Activated CD4-positive, alpha-beta T cell treated with anti-CD3 and anti-CD28 coated beads, Interleukin-2, amount 10 ng/mL, durations not matched to agents 24 days and 14 days (primary cell): ENCODE measurements at places on chromosomes 12 and 14.

GRCh38 chr14:29716150-29716549, 211.5 kb downstream of the PRKD1 start:
- no peak for DNase-seq

DNA sequence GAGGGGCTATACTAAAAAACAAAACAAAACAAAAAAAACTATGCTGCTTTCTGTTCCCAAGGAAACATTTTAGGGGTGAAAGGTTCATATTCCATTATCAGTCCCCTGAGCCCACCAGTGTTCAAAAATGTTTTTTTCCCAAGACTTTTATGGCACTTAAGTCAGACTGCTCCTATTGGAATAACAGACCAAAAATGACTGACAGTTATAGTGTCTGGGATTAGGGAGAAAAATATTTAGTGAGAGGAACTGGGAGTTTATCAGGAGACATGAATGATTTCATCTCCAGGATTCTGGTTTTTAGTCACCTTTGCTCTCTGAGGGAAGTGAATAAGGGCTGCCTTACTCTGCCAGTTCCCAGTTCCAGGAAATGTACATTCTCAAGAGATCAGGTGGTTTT, 68.0 kb downstream of the PDE3A start:
- no peak for DNase-seq

GRCh38 chr14:90979515-90979914, 80.9 kb downstream of the RPS6KA5 start:
- no peak for DNase-seq

DNA sequence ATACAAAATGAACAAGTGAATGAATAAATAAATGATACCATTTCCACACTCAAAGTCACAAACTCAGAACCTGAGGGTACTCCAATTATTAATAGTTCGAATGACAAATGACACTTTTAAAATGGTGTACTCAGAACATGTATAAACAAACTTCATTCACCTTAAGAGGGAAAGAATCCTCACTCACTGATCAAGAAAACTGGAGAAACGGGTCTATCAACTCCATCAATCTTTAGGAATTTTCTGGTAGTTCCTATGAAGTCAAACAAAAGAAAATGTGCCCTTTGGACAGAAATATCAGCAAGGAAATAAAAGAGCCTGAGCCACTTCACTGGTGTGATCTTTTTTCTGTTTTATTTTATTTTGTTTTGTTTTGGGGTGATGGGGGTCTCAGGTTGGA, 5.2 kb upstream of the NRDE2 start:
- no peak for DNase-seq

DNA sequence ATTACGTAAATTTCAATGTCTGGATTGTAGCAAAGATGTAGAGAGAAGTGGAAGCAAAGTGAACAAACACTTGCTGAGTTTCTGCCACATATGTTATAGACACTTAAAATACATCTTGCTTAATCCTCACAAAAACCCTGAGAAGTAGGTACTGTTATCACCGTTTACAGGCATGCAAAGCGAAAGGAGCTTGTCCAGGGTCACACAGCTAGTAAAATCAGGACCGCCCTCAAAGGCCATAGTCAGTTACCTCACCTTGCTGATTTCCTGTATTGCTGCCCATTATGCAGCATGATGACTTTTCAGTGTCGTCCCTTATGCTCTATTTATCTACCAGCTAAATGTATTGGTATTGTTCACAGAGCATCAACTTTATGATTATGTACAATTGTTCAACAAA, 39.8 kb downstream of the TRHDE start:
- no peak for DNase-seq

- DNase-seq: no peak
These were observed 75.1 kb downstream of the ETNK1 start for GRCh38 chr12:22700106-22700505.

DNA sequence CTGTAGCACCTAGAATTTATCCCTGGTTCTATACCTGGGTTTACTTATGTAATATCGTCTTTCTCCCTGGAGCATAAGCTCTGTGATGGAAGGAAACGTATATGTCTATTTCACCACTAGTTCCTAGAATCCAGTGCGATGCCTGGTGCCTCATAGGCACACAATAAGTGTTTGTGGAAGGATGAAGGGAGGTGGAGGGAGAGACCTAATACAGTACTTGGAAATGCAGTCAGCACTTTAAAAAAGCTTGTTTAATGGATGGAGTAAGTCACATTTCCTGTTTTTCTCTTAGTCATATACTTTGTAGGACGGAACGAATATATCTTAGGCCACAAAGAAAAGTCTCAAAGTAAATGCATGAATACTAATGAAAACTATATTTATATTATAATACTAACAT, 186.5 kb upstream of the HMGA2 start:
- no peak for DNase-seq

- DNase-seq: no peak
These were observed 439.0 kb upstream of the STXBP6 start for GRCh38 chr14:25488961-25489360.

DNA sequence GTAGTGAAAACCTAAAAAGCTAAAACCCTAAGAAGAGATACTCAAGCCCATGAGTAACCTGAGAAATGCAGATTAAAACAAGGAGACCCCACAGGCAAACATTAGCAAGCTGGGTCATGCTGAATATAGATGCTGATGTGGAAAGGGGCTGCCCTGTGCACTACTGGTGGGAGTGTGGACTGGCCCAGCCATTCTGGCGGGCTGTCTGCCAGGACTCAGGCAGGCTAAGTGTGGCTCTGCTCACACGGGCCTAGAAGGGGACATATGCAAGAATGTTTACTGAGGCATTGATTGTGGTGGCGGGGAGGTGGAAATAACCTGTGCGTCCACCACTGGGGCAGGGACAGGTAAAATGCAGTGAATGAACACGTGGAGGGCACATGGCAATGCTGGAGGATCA, 48.3 kb downstream of the SPTB start:
- DNase-seq: no peak

- DNase-seq: no peak
These were observed 35.5 kb upstream of the BCL2L14 start for GRCh38 chr12:12035229-12035628.

- DNase-seq: no peak
These were observed 1.6 kb upstream of the HHIPL1 start for GRCh38 chr14:99643343-99643742.

- DNase-seq: no peak
These were observed 325.6 kb downstream of the NUAK1 start for GRCh38 chr12:105813201-105813600.

GRCh38 chr12:22039361-22039760, 6.7 kb upstream of the CMAS start:
- no peak for DNase-seq
